Temporal lobe (tissue), 4 donors: ENCODE measurements at places on chromosomes 2 and 18. TPM values are rescaled to one million over a fixed set of nuclear protein-coding genes. Genes with fewer than 3 reads are reported as not detected.

Gene MDH1B
- 3.4 TPM for total RNA-seq

Gene TCF7L1
- 0.98 TPM for total RNA-seq

Gene STAT1
- total RNA-seq = 19.9 TPM

Gene TMX3
- total RNA-seq = 49.2 TPM

Gene CBLN2
- total RNA-seq = 219 TPM

Gene HOXD11
- total RNA-seq = not detected

Gene CHRND
- total RNA-seq = not detected

Gene CYB5A
- total RNA-seq = 7.9 TPM

Gene KIAA2012
- 0.98 TPM for total RNA-seq

Gene VWA3B
- total RNA-seq = 0.98 TPM

Gene MEP1B
- under 0.01 TPM for total RNA-seq

Gene AMER3
- 26.8 TPM for total RNA-seq

Gene STARD6
- not detected for total RNA-seq

Gene ZNF892
- 31.0 TPM for total RNA-seq

Gene RNF152
- total RNA-seq = 60.7 TPM

Gene BOLL
- not detected for total RNA-seq

Gene DPY30
- total RNA-seq = 47.9 TPM

Gene GCC2
- total RNA-seq = 25.8 TPM

Gene DSC2
- 5.4 TPM for total RNA-seq

Gene SLC16A14
- 41.6 TPM for total RNA-seq

Gene KCTD1
- total RNA-seq = 20.4 TPM

Gene GAL3ST2
- 0.74 TPM for total RNA-seq

Gene FBLN7
- total RNA-seq = 2.5 TPM
